ENCODE measurements at places on chromosomes 16 and 17. TPM values are rescaled to one million over a fixed set of nuclear protein-coding genes. Genes with fewer than 3 reads are reported as not detected.

DNA sequence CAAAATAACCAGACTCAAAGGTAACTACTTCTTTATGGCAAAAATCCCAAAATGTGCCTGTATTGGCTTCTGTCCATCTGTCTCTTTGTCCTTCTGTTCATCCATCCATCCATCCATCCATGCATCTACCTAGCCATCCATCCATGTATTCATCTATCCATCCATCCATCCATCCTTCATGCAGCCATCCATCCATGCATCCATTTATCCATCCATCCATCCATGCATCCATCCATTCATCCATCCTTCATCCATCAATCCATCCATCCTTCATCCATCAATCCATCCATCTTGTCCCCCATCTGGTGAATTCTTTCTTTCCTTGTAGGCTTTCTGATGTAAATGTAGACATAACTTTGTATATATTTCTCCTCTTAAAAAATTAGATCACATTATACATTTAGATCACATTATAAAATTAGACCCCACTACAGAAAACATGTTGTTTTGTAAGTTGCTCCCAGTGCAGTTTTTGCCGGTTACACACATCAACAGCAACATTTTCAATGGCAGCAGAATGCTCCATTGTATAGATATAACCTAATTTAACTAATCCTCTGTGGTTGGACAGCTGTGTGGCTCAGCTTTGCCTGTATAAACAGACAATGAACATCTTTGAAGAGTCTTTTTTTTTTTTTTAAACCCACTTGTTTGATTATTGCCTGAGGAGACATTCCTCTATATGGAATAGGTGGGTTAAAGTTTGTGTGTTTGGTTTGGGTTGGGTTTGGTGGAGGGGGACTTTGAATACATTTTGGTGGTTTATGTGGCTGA, 72.0 kb downstream of the MSI2 start:
- H3K27me3 ChIP-seq, result no peaks in the 10 kb centered on the region
- peaks cover 3% of the 10 kb centered on the region for H3K36me3 ChIP-seq
- H3K4me1 ChIP-seq, result peaks cover 27% of the 10 kb centered on the region
- no peak overlapping the region for H3K4me3 ChIP-seq

DNA sequence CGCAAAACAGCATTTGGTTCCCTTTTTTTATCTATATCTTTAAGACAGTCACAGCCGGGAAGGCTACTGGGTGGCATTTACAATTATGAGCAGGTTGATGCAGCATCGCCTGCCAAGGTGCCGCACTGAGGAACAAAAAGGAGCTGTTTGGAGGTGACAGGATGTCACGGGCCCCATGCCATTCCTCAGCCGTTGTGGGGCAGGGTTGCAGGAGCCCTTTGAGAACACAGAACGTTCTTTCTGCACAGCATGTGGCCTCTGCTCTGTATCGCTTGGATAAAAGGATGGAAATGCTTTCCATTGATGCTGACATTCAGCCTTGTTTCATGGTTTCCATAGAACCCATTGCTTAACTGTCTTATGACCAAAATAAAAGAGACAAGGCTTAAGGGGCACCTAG, 141.9 kb upstream of the CDH5 start:
- no peaks in the 10 kb centered on the region for H3K36me3 ChIP-seq
- H3K27ac ChIP-seq, result no peak overlapping the region
- DNase-seq, result no peak
- peaks cover 7% of the 10 kb centered on the region for H3K4me1 ChIP-seq
- no peaks in the 10 kb centered on the region for H3K27me3 ChIP-seq

DNA sequence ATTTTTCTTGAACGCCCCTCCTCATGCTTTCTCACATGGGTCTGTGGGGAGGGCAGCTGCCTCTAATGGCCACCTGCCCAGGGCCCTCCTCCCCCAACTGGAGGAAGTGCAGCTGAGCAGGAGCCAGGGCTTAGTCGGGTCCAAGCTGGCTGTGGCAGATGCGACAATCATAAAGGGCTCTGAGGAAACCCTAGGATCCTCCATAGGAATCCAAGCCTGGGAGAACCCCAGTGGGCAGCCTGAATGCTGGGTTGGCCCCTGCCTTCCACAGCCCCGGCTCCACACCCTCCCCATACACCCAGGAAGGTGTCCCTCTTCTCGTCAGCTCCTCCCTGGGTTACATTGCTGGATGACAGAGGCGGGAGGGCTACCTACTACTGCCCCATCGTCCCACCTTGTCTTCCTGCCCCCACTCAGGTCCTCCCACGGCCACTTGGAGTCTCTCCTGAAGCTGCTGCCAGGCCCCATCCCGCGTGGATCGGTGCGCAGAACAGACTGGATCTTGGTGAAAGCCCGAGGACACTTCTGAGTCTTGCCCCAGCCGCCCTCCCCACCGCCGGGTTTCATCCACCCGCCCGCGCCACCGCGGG, 15.6 kb upstream of the CBFB start:
- no peaks in the 10 kb centered on the region for H3K27me3 ChIP-seq
- no peak overlapping the region for H3K27ac ChIP-seq
- H3K4me1 ChIP-seq, result peaks cover 17% of the 10 kb centered on the region
- H3K36me3 ChIP-seq, result no peaks in the 10 kb centered on the region
- DNase-seq, result no peak
- peak overlapping the region; percentile 45 for H3K4me3 ChIP-seq

GRCh38 chr16:28932339-28933141, 769 bp downstream of the CD19 start:
- no peak for DNase-seq
- no peaks in the 10 kb centered on the region for H3K27me3 ChIP-seq
- H3K4me1 ChIP-seq, result no peaks in the 10 kb centered on the region
- H3K36me3 ChIP-seq, result no peaks in the 10 kb centered on the region
- no peak overlapping the region for H3K27ac ChIP-seq

DNA sequence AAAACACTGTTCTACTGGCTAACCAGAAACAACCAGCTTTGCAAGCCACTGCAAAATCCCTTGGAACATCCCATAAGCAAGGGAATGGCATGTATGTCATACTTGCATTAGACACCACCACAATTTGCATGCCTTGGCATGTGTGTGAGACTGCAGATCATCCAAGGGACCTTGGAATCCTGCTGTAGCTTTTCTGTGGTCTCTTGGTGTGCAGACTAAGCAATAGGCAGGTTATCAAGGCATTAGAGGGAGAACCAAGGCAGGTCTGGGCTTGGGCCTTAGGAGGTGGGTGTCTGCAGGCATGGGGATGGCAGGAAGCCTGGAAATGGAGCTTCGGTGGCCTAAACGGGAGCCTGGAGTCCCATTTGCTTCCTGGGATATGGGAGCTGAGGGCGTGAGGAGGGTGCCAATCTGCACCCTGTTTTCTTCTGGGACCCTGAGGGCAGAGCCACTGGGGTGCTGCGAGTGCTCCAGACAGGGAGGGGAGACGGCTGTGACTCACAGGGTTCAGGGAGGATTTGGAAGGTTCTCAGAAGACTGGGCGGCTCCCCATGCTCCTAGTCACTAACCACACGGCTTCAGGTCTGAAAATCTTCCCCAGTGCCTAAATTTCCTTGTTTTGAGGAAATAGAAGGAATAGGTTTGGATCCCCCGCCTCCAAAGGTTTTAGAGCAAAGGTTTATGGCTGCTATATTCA, 36.6 kb downstream of the FAM20A start:
- no peak overlapping the region for H3K27ac ChIP-seq
- no peak overlapping the region for H3K4me3 ChIP-seq
- H3K4me1 ChIP-seq, result no peaks in the 10 kb centered on the region
- H3K27me3 ChIP-seq, result no peaks in the 10 kb centered on the region
- no peak for DNase-seq
- H3K36me3 ChIP-seq, result no peaks in the 10 kb centered on the region

The AOC3 gene
- total RNA-seq, result not detected

The PRSS27 gene
- total RNA-seq, result not detected

The YBX2 gene
- total RNA-seq, result not detected

All from SJSA1 (cell line).